ENCODE measurements at places on chromosomes 2 and 18. TPM values are rescaled to one million over a fixed set of nuclear protein-coding genes. Genes with fewer than 3 reads are reported as not detected.
A peak's percentile ranks its signal among the peaks of the same experiment; 100 is the strongest.

Gene PDK1
- 11.4 TPM for total RNA-seq

Gene HTR2B
- 46.4 TPM for total RNA-seq

Gene UGT1A4
- not detected for total RNA-seq

Gene RPS27A
- 597 TPM for total RNA-seq

Gene MALL
- total RNA-seq: 5.0 TPM

Gene ACADL
- 2.1 TPM for total RNA-seq

Gene LONRF2
- total RNA-seq: 37.9 TPM

- no peak for DNase-seq
- H3K27ac ChIP-seq: peak overlapping the region; percentile 68
- peaks cover 16% of the 10 kb centered on the region for H3K4me1 ChIP-seq
- H3K36me3 ChIP-seq: peaks cover 27% of the 10 kb centered on the region
Observed at GRCh38 chr18:21004726-21005125, 106.9 kb downstream of the ROCK1 start.

GRCh38 chr2:26477911-26478253 is at the start of gene OTOF:
OTOF (minus strand) TSS chr2:26478124.
- no peaks in the 10 kb centered on the region for H3K27me3 ChIP-seq
- no peaks in the 10 kb centered on the region for H3K36me3 ChIP-seq
- H3K27ac ChIP-seq: no peak within 1 kb of the TSS

- no peaks in the 10 kb centered on the region for H3K36me3 ChIP-seq
- no peak overlapping the region for H3K27ac ChIP-seq
- H3K4me3 ChIP-seq: no peak overlapping the region
Observed at GRCh38 chr2:74501335-74502071, 2.1 kb upstream of the LBX2 start.

DNA sequence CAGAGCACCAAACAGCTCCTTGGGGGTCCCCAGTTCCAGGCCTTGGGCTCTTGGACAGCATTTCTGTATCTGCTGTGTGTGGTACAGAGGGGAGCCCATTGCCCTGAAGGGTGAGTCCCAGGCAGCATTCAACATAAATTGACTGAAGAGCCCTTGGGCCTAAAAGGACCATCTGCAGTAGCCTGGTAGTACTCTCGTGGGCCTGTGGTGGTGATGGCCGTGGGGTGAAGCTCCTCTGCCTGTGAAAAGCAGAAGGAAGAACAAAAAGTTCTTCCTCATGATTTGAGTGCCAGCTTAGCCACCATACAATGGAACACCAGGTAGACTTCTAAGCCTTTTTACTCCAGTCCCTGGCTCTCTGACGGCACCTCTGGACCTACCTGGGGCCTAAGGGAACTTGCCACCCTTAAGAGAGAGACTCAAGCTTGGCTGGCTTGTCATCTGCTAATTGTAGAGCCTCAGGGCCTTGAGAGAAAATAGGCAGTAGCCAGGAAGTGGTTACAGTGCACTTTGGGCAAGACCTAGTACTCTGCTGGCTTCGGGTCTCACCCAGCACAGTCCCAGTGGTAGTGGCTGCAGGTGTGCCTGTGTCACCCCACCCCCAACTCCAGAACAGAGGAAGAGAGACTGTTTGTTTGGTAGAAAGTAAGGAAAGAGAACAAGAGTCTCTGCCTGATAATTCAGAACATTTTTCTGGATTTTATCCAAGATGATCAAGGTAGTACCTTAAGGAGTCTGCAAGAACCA is 84.6 kb upstream of the CERS6 start:
- no peak overlapping the region for H3K4me3 ChIP-seq
- H3K27me3 ChIP-seq: no peaks in the 10 kb centered on the region
- no peaks in the 10 kb centered on the region for H3K36me3 ChIP-seq
- no peak overlapping the region for H3K27ac ChIP-seq

DNA sequence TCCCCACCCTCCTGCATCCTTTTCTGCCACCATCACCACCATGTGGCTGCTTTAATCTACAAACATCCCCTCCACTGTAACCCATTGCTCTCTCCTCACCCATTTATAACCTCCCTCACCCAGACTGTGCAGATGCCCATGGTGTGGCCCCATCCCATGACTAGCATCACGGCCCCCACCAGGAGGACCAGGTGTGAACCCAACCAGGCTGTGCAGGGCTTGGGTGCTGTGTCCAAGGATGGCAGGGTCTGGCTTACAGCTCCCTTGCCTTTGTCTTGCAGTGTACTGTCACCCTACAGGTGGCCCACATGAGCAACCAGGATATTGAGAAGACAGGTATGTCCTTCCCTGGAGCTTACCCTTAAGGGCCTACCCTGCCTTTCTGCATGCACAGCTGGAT is 6.8 kb downstream of the FER1L5 start:
- H3K4me1 ChIP-seq: no peaks in the 10 kb centered on the region
- no peak overlapping the region for H3K4me3 ChIP-seq
- no peaks in the 10 kb centered on the region for H3K27me3 ChIP-seq
- H3K27ac ChIP-seq: no peak overlapping the region
- no peak for DNase-seq
- no peaks in the 10 kb centered on the region for H3K36me3 ChIP-seq

DNA sequence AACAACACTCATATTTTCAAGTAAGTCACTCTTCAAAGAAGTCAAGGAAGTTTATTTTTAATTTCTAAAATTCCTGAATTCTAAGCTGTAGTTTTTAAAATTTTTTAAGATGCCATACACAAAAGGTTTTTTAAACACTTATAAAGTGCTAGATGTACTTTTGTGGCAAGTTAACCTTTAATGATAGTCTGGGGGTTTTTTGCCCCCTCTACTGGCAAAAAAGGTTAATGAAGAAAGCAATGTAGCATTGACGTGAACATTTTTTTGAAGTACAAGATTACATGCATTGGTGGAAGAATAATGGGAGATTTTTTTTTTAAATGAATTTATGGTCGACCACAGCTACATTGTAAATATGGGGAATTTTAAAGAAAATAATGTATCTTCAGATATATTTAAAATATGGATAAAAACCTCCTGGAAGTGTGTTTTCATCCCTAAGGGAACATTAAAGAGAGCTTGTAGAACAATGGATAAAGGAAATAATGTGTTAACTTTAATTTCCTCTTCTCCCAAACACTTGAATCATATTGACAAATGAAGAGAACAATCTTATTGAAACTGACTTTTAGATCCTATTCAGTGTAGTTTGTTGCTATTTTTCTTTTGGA is 12.6 kb downstream of the ITPRID2 start:
- no peak overlapping the region for H3K27ac ChIP-seq
- H3K4me1 ChIP-seq: peaks cover 7% of the 10 kb centered on the region
- DNase-seq: no peak
- H3K4me3 ChIP-seq: no peak overlapping the region
- no peaks in the 10 kb centered on the region for H3K27me3 ChIP-seq

GRCh38 chr2:71532327-71532726 is 79.0 kb downstream of the DYSF start:
- no peak overlapping the region for H3K4me3 ChIP-seq
- no peak for DNase-seq
- H3K27ac ChIP-seq: no peak overlapping the region
- H3K4me1 ChIP-seq: no peaks in the 10 kb centered on the region
- H3K36me3 ChIP-seq: peaks cover 35% of the 10 kb centered on the region
- no peaks in the 10 kb centered on the region for H3K27me3 ChIP-seq

DNA sequence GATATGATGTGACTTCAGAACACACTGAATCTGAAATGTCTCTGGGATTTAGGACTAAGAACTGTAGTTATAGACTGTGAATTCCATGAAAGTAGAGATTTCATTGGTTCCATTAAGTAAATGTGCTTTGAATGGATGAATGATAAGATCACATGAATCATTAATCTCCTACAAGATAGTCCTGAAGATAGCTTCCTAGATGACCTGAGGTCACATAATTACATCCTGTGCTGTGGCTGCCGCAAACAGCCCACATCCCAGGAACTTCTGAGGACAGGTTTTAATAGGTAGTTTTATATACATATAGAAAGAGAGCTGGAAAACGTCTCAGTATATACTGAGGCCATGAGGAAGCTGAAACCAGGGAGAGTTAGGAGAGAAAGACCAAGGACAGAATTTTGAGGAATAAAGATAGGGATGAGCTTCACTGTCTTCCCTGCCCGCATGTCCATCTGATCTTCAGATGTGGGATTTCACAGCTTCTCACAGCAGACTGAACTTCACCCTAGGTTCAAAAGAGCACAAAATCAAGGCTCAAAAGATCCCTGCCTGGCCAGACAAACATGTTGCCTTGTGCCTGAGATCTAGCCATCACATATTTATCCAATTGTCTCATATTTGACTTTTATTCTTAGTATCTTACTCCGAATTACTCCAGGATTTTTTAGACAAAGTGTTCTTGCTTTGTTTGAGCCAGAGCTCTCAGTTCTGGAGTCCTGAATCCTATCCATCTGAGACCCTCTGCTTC is 188.2 kb downstream of the IRS1 start:
- no peaks in the 10 kb centered on the region for H3K27me3 ChIP-seq
- DNase-seq: no peak
- H3K27ac ChIP-seq: no peak overlapping the region
- H3K4me1 ChIP-seq: no peaks in the 10 kb centered on the region
- no peaks in the 10 kb centered on the region for H3K36me3 ChIP-seq

- no peaks in the 10 kb centered on the region for H3K36me3 ChIP-seq
- no peak overlapping the region for H3K4me3 ChIP-seq
- H3K4me1 ChIP-seq: no peaks in the 10 kb centered on the region
- H3K27ac ChIP-seq: no peak overlapping the region
Observed at GRCh38 chr18:42211201-42211600, 256.2 kb downstream of the PIK3C3 start.

GRCh38 chr2:218166791-218167190 is at the start of gene CXCR1:
CXCR1 (minus strand) TSS chr2:218166962; CDS start chr2:218165211, 1,751 bp downstream.
- H3K27ac ChIP-seq: no peak within 1 kb of the TSS
- H3K27me3 ChIP-seq: no peaks in the 10 kb centered on the region
- H3K4me1 ChIP-seq: no peaks in the 10 kb centered on the region

Data from esophagus muscularis mucosa (tissue), 4 donors.